SK-N-MC (cell line): ENCODE measurements at places on chromosomes 7 and 10.

DNA sequence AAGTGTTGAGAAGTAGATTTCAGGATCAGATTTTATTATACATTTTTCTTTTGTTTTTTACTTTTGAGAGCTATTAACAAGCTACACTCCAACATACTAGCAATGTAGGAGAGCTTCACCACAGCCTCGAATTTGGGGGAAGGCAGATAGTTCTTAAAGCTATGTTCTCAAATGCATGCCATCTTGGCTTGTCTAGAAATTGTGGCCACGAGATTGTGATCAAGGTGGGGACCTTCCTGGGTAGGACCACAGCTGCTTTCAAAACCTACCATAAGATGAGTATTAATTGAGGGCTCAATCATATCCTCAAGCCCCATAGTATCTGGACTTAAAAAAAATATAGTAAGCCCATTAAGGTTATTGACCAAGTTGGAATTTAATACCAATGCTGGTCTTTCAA is 27.9 kb upstream of the JAZF1 start:
- no peak for DNase-seq

GRCh38 chr7:55508221-55509011 is 63.9 kb downstream of the VOPP1 start:
- DNase-seq: no peak

GRCh38 chr7:70035519-70035918 is 437.2 kb downstream of the AUTS2 start:
- no peak for DNase-seq

DNA sequence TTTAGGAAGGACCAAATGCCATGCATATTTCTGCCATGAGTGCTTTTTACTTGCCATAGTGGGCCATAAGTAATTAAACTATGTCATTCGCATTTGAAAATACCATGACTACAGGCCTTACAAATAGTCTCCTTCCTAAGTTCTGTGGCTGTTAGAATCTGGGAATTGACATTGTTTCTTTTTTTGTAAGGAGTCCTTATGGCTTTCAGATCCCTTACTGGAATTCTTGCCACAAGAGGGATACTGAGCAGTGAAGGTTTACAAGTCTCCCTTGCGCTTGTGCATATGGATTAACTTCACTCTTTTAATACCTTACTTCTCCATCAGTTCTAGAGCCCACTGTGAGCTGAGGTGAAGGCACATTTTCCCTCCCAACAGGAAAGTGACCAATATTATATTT is 166.0 kb downstream of the NRG3 start:
- no peak for DNase-seq

GRCh38 chr7:138077809-138078208 is 1.6 kb downstream of the AKR1D1 start:
- no peak for DNase-seq

DNA sequence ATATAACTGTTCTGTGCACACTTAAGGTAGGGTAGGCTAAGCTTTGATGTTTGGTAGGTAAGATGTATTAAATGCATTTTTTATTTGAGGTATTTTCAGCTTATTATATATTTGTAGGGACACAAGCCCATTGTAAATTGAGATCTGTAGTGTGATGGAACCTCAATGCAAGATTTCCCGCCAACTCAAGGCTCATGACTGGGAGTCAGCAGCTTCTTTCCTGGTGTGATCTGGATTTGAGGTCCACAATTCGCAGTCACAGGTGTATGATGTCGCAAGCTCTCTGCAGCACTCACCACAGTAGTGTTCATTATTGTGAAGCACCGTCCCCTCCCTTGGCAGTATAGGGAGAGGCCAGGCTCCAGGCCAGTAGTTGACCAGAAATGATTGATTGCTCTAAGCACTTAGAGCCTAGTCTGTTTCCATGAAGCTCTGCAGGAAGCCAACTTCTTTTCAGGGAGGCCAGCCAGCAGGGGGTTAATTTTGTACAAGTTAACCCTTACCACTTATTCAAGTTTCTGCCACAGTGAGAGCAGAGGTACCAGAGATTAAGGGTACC is 54.9 kb downstream of the SEM1 start:
- no peak for DNase-seq

GRCh38 chr7:69531050-69531449 is 67.2 kb upstream of the AUTS2 start:
- no peak for DNase-seq

GRCh38 chr10:55051515-55051914 is 250.5 kb upstream of the PCDH15 start:
- no peak for DNase-seq

DNA sequence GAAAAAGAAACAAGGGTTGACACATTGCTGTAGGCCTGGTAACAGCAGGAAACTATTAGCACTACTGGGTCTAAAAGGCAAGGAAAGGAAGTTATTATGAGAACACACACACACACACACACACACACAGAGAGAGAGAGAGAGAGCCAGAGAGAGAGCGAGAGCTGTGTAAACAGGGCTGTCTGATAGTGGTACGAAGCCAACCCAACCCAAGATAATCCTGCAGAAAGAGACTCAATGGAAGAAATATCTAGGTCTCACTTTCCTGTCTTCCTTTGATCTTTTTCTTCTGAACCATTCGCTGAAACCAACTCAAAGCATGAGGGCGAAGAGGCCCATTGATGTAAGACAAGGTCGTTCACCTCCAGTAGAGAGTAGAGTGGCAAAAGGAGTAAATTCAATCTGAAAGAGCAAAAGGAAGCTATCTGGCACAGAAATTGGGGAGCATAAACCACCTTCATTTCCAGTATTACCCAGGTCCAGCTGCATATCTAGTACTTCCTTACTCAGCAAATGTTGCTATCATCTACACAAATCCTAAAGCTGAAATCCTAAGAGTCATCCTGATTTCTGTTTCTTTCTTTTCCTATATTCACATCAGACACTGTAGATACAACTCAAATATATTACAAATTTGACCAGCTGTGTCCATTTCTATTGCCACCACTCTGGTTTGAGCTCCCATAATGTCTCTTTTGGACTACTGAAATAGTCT is 110.2 kb downstream of the TMEM26 start:
- no peak for DNase-seq

DNA sequence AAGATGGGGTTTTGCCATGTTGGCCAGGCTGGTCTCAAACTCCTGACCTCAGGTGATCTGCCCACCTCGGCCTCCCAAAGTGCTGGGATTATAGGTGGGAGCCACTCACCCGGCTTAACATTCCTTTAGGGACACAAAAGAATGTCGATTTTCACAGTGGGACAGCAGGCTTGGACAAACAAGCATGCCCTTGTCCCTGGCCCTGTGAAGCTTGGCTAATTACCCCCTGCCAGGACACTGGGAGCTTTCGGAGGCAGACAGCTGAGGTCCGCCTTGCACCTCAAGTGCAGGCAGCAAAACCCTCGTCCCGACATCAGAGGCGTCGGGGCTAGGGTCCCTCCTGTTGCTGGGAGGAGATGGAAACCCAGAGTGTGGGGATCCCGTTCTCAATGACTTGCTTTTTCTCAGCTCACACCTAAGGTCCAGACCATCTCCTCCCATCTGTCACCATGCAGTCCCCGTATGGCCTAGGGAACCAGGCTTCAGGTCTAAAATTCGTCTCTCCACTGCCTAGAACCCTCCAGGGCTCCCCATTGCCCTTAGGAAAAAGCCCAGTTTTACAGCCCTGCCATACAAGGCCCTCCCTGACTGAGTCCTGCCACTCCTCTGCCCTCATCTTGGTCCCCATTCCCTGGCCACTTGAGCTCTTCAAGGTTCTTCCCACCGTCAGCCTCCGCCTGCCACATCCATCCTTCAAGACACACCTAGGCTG is 6.3 kb upstream of the CLIP2 start:
- no peak for DNase-seq

GRCh38 chr7:121181357-121181756 is 147.4 kb upstream of the WNT16 start:
- no peak for DNase-seq

DNA sequence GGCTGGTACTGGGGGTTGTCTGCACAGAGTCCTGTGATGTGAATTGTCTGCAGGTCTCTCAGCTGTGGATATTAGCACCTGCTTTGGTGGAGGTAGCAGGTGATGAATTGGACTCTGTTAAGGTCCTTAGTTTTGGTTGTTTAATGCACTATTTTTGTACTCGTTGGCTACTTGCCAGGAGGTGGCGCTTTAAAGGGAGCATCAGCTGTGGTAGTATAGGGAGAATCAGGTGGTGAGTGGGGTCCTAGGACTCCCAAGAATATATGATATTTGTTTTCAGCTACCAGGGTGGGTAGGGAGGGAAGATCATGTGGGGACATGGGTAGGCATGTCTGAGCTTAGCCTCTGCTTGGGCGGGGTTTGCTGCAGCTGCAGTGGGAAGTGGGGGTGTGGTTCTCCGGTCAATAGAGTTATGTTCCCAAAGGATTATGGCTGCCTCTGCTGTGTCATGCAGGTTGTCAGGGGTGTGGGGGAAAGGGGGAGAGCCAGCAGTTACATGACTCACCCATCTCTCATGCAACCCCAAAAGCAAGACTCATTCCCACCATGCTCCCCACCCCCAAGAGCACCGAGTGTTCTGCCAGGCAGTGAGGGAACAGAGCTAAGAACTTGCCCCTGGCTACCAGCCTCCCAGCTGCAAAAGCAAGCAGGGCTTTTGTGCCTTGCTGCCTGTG is 53.7 kb upstream of the ZNF273 start:
- no peak for DNase-seq

DNA sequence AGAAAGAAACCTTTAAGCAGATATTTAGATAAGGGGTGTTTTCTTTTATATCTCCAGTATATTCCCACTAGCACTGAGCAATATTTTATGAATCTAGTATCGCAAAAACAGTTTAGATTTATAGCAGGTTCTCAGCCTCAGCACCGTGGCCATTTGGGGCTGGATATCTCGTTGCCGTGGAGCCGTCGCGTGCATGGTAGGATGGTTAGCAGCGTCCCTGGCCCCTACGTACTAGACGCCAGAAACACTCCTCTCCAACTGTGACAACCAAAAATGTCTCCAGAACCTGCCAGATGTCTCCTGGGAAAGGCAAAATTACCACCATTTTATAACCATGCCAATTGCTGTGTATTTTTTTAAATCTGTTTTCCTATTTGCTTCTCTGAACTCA is 172.9 kb downstream of the CACNB2 start:
- no peak for DNase-seq

GRCh38 chr7:11946794-11947193 is 114.8 kb upstream of the THSD7A start:
- no peak for DNase-seq

DNA sequence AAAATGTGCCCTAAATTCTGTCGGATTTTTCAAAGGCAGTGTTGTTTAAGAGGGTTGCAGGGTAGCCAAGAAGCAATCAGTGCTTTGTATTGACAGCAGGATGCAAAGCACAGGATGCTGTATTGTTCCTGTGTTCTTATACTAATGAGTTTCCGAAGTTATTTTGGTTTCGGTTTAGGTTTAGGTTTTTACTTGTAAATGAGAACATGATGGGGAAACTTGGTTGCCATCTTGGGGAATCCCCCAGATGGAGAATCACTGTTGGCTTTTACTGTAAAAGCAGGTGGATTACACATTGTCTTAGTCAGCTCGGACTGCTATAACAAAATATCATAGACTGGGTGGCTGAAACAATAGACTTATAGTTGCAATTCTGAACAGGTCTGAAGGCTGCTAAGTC is 72.1 kb downstream of the INHBA start:
- DNase-seq: no peak

DNA sequence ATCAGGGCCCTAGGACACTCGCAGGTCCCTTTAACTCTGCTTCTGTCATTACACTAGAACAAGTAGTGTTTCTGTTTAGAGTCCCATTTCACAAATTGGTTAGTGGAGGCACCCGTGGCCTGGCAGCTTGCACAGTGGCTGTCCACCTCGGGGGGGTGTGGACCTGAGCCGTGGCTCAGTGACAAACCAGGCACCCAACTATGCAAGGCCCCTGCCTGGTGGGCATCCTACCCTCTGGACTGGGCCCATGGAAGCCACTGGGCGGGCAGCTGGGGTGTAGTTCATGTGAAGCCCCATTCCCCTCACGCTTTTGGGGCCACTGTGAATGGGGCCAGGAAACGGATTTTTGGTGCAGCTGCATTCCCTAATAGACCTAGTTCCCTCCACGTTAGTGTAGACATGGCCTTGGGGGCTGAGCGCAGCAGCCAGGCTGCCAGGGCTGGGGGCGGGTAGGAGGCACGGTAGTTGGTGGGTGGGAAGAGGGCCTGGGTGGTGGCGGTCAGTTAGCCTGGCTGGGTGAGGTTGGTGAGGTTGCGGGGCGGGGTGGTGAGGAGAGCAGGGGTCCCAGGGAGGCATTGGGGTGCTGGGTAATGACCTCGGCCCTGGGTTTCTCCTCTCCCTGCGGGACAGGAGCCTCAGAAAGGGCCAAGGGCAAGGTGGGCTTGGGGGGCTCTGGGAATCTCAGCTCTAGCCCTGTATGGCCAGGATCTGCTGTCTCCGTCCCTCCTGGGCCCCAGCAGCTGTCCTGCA is 18.7 kb downstream of the ZNF316 start:
- DNase-seq: no peak

DNA sequence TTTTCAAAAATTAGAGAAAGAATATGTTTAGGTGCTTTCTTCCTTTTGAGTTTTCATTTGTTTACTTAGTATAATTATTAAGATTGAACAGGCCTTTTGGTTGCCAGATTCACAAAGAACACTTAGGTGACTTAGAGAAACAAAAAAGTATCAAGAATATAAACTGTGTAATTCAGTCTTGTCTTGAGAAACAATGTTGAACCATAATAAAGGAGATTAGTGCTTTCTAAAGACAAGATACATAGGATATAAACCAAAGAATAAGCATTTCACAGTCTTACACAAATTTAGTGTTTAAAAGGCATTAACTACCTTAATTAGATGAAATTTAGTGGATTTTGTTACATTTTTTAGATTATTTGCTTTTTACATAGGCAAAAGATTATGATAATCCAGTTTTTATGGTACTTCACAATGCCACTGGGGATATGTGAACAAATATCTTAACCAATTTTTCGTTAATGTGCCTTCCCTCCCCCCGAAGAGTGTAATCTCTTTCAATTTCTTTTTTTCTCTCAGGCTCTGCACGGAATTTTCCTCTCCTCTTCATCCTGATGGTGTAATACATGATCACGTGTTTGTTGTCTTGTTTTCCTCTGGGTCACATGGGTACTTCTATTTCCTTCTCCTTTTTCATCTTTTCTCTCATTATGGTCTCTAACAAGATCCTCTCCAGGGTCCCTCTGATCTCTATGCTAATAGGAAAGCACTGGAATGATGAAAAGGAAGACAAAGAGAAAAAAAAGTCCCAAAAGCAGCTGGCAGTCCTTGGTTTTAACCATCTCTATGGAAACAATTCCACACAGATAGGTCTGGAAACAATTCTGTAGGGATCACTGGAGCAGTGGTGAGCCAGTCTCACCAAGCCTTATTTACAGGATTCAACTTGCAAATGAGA is 3.7 kb upstream of the HNRNPH3 start:
- DNase-seq: no peak

DNA sequence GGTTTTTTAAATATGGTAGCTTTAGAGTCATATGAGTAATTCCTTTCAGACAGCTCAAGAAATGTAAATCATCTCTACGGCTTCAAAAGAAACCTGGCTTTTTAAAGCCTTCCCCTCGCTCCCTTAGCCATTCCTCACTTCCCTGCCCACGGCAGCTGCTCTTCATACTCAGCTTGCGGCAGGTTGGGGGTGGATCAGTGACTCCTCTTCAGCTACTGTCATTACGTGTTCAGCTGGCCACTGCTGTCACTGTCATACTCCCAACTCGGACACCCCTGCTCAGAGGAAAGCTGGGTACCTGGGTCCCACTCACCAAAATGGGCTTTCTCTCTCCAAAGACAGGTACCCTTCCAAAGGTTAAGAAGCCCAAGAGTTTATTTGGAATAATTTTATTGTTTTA is 6.6 kb downstream of the YWHAG start:
- DNase-seq: no peak
